ENCODE measurements at places on chromosomes 4 and X. TPM values are rescaled to one million over a fixed set of nuclear protein-coding genes. Genes with fewer than 3 reads are reported as not detected.

DNA sequence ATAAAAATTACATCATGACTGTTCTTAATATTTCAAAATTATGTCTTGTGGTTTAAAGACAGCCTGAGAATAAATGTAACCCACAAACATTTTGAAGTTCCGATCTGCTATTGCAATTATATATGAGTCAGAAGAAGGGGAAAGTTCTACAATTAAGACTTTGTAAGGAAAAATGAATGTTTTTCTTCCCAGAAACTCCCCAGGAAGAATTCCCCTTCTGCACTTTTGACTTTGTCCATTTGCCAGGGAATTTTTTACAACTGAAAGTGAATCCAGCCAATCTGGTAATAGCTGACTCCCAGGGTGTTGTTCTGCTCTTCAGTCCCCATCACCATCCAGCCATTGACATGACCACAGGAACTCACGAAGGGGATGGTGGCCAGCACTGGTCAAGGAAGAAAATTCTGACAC is 61.6 kb upstream of the NOCT start:
- peak; percentile 74 for DNase-seq

GRCh38 chr4:26084414-26084813 is 170.4 kb downstream of the SMIM20 start:
- no peak for DNase-seq

DNA sequence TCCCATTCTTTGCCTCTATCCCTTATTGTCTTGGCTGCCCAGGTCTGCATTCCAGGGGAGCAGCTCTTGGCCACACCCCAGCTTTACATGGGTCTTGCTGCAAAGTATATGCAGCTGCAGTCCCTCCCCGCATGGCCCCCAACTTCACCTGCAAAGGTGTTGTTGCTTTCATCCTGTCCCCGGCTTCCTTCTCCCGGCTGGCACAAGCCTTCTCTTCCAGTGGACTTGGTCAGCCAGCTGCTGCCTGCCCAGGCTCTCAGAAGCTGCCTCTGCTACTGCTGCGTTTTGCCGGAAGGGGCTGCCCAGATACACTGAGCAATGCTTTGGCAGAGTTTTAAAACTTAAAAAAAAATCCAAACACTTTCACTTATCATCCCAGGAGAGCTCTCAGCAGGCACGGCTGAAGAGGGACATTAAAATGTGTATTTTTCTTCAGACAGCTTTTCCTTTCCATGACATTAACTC is 121.2 kb upstream of the PDLIM3 start:
- DNase-seq, result peak; percentile 66

GRCh38 chr4:13642170-13642950 is 14.8 kb upstream of the BOD1L1 start:
- DNase-seq, result peak; percentile 54

DNA sequence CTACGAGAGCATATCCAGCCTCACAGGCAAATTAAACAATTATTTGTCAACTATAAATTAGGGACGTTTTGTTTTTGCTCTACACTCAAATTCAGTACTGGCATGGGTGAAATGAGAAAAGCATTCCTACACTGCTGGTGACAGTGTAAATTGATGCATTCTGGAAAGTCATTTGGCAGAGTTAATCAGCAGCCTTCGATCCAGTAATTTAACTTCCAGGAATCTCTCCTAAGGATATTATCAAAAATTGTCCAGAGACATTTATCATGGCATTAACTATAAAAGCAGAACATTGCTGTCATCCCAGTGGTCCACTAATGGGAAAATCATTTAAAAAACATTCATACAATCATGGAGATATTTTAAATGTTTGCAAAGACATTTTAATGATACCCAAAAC is 67.5 kb upstream of the MMAA start:
- no peak for DNase-seq

DNA sequence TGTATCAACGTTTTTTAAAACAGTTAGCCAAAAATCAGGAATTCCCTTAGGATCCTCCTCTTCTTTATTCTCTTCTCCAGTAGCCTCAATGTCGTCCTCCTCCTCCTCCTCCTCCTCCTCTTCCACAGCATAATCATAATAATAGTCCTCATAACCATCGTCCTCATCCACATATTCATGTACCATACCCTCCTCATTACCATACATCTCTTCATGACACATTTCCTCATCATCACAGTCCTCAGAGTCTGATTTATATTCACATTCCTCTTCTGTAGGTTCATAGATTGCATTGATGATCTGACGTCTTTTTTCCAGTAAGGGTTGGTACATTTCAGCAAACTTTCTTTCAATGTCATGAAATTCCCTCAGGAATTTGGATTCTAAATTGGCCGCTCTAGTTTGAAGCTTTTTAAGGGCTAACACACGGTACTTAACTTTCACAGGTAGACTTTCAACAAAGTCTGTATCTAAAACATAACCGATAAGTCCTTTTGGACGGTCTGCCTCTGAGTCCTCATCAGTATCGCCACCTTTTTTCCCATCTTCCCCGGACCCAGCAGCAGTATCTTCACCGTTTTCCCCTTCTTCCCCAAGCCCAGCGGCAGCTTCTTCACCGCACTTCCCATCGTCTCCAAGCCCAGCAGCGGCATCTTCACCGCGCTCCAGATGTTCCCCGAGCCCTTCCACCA is 771 bp downstream of the NAP1L2 start:
- DNase-seq, result no peak

GRCh38 chrX:24339911-24340310 is 20.5 kb upstream of the SUPT20HL1 start:
- peak; percentile 57 for DNase-seq

DNA sequence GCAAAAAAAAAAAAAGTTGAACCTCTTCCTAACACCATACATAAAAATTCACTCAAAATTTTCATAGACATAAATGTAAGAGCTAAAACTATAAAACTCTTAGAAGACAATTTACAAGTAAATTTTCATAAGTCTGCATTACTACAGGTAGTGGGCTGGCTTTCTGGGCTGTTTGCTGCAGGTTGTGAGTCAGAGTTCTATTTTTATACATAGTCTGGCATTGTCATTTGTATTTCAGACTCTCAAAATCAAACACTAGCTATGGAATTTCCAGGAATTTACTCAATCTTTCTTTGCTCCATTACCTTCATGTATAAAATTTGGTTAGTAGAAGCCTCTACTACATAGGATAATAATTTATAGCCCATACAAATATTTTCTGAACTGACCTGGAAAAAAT is 227.2 kb downstream of the COX18 start:
- no peak for DNase-seq

DNA sequence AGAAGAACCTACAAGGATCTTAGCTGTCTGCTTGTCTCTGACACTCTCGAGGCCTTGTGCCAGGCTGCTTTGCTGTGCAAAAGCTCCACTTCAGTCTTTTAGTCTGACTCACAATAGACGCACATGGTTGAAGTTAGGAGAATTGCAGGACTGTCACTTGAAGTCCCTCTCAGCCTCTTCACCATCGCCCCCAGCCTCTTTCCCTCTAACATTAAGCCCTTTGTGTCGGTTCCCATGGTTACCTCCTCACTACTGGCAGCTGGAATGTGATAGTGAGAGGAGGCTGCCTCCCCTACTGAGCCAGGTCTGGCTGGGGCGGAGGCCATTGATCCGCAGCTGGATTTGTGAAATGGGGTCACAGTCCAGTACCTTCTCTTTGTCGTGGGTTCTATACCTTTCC is 201.8 kb downstream of the SOWAHB start:
- DNase-seq, result peak; percentile 52

GRCh38 chr4:6549445-6549844 is 25.5 kb upstream of the MAN2B2 start:
- DNase-seq, result no peak

GRCh38 chr4:19005211-19005610 is 983.7 kb upstream of the LCORL start:
- peak; percentile 4 for DNase-seq

DNA sequence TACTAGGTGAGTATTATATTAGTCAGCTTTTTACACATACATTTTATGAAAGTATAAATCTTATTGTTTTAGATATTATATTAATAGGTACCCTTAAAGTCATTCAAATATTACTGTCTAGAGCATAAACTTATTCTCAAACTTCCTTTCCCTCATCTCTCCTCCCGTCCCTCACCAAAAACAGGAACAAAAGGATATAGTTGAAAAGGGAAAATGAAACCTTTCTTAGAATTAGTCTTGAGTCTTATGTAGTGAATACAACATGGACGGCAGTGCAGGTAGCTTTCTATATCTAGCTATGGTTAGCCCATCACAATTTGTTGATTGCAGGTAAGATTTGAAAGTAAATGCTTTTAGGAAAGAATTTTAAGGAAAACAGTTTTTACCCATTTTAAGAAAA is 65.6 kb downstream of the RBPJ start:
- no peak for DNase-seq

GRCh38 chr4:182768838-182769237 is 148.3 kb downstream of the DCTD start:
- peak; percentile 57 for DNase-seq

DNA sequence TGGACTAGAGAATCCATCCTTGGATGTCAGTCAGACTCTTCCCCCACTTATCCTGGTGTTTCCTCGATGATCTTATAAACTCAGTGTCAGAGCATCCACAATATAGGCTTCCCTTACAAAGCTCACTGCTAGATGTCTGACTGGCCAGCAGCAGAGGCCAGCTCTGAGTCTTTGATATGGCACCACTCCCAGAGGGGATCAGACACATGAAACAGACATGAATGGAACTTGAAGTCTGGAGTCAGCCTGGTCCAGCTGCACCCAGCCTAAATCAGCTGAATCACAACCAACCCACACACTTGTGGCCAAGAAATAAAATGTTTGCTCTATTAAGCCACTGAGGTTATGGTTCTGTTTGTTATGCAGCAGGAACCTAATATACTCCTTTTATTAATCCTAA is 129.6 kb upstream of the MED14 start:
- DNase-seq, result peak; percentile 82

GRCh38 chrX:110046001-110046400 is 43.1 kb downstream of the TMEM164 start:
- no peak for DNase-seq

GRCh38 chrX:87063642-87064041 is 454.0 kb upstream of the KLHL4 start:
- DNase-seq, result no peak

DNA sequence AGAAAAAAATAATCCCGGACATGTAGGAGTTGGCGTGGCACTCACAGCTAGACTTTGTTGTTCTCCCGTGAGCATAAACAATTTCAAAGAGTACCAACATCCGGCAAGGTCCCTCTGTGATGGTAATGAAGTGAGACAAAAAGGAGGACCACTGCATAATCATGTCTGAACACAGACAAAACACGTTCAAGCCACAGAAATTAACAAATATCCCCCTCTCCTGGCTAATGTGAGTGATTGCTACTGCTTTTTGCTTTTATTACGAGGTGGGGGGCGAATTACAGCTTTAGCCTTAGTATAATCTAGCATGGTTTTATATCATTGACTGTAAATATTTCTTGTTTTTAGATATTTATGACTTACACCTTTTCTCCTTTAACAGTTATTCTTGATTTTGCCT is 118.5 kb downstream of the PLS3 start:
- peak; percentile 36 for DNase-seq

- DNase-seq, result no peak
These were observed 1.8 kb upstream of the RENBP start for GRCh38 chrX:153945956-153946943.

DNA sequence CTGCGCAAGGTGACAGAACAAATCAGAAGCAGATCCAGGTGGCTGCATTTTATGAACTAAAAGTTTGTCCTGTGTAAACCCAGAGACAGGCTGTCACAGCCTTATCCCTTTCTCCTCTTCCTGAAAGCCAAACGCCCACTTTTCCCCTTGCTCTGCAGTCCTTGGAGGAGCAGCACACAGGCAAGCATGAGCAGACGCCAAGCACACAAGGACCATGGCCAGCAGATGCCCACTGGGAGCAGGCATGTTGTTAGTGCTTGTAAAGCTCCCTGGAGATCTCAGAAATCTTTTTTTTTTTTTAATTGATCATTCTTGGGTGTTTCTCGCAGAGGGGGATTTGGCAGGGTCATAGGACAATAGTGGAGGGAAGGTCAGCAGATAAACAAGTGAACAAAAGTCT is 11.5 kb upstream of the HOPX start:
- no peak for DNase-seq

DNA sequence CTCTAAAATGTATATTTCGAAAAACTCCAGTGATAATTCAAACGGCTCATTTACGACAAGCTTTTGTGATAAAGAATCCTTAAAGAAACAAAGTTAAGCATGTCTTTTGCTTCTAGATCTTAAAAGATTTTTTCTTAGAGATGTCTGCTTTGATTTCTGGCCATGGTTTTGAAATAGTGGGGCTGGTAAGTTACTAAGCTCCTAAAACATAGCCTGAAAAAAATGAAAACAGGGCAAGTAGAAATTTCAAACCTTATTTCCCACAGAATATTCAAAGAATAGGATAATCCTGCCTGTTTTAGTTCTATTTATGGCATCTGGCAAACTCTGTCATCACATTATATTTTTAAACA is 318.3 kb downstream of the ARHGAP24 start:
- no peak for DNase-seq

DNA sequence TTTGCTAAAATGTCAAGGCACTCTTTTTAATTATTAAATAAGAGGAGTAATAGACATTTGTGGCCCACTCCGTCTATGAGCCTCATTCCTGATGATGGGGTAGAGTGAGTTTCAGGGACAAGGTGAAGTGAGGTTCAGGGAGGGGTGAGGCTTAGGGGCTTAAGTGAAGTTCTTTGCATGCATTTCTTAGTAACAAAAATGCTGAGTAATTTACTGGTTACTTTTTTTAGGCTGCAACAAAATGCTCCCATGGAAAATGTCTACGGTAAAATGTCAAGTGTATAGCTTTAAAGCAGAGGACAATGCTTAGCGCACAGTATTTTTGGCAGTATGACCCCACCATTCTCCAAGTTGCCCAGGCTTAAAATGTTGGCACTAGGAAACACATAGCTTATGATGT is 2.0 kb upstream of the USO1 start:
- no peak for DNase-seq

DNA sequence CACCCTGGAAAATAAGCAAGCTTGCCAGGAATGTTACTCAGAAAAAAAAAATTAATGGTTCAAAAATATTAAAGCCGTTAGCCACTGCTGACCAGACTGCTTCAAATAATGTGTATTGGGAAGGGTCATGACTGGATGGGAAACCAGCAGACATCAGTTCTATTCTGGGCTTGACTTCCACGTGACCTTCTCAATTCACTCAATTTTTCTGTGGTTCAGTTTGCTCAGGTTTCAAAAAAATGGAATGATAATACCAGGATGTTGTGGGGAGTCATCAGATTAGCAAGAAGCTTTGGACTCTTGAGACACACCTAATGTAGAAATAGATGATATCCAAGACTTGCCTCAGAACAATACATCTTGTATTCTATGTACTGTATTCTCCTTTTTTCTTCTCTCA is 541.9 kb upstream of the BOD1L1 start:
- peak; percentile 41 for DNase-seq

BANK1 gene
- not detected for total RNA-seq

ARHGAP6 gene
- total RNA-seq, result not detected

TRIM75 gene
- not detected for total RNA-seq

ASB12 gene
- not detected for total RNA-seq

MAPK10 gene
- total RNA-seq, result 14.5 TPM

ETDA gene
- total RNA-seq, result not detected

ESX1 gene
- not detected for total RNA-seq

N4BP2 gene
- total RNA-seq, result 2.4 TPM

HPGD gene
- 0.24 TPM for total RNA-seq

ARL9 gene
- total RNA-seq, result 1.5 TPM

LUZP4 gene
- total RNA-seq, result not detected

FGFBP2 gene
- 0.20 TPM for total RNA-seq

SLC9B1 gene
- total RNA-seq, result 0.24 TPM

ASB5 gene
- total RNA-seq, result not detected
